ENCODE measurements at places on chromosomes 1 and 21. TPM values are rescaled to one million over a fixed set of nuclear protein-coding genes. Genes with fewer than 3 reads are reported as not detected.

Gene RBM11
- total RNA-seq: not detected

Gene OR2L13
- total RNA-seq: not detected

Gene BATF3
- 18.4 TPM for total RNA-seq

Gene SPRR1A
- not detected for total RNA-seq

Gene S100A7A
- total RNA-seq: not detected

DNA sequence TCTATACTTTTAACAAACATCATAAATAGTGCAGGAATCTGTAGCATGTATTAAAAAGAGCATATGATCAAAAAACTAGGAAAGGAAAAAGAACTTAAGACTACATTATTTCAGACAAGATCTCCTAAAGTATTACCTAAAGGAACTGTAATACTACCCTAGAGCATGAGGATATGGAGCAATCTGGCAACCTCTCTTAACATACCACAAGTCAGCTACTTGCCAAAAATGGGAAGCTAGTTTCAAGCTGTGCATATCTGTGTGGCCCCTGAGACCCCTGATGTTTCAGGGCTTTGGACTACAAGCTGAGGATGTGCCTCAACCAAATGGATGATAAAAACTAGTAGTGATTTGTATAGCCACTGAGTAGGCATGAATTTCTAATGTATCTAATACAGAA is 525.6 kb downstream of the PTBP2 start:
- DNase-seq: no peak

- no peak for DNase-seq
Observed at GRCh38 chr21:39489380-39489924, 37.7 kb downstream of the SH3BGR start.

GRCh38 chr1:243234978-243235647 is 20.0 kb downstream of the CEP170 start:
- DNase-seq: no peak

GRCh38 chr1:213979751-213980586 is 7.8 kb upstream of the PROX1 start:
- no peak for DNase-seq

All from ascending aorta (tissue), 2 donors.